ENCODE measurements at places on chromosomes 7 and 10. TPM values are rescaled to one million over a fixed set of nuclear protein-coding genes. Genes with fewer than 3 reads are reported as not detected.

The IDE gene
- polyA plus RNA-seq, result 27.1 TPM

The CTAGE4 gene
- 12.6 TPM for polyA plus RNA-seq

The VPS37D gene
- 13.9 TPM for polyA plus RNA-seq

The RBP4 gene
- polyA plus RNA-seq, result 1.3 TPM

The ZNF853 gene
- 18.5 TPM for polyA plus RNA-seq

Measured in right renal pelvis (tissue), 4 donors.